ENCODE measurements at places on chromosomes 4 and X.
A peak's percentile ranks its signal among the peaks of the same experiment; 100 is the strongest.

DNA sequence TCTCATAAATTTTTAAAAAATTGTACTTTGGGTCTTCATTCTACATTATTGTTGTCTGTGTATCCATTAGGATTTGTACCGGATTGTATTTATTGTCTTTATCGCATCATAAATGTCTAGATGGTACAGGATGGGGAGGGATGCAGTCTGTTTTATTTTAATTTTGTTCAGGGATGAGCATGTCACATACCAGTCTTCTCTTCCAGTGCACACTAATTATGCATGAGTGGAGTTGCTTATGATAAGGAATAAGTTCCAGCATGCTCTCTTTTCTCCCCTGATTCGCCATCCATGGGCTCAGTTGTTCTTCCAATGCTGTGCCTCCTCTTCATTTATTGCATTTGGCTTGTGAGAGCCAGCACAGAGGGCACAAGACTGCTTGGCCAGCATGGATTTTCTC, 54.3 kb downstream of the PPEF1 start:
- no peak for DNase-seq

GRCh38 chr4:174929346-174929745, 11.2 kb downstream of the ADAM29 start:
- no peak for DNase-seq

- no peak for DNase-seq
Observed at GRCh38 chrX:114970806-114971205, 46.6 kb downstream of the IL13RA2 start.

DNA sequence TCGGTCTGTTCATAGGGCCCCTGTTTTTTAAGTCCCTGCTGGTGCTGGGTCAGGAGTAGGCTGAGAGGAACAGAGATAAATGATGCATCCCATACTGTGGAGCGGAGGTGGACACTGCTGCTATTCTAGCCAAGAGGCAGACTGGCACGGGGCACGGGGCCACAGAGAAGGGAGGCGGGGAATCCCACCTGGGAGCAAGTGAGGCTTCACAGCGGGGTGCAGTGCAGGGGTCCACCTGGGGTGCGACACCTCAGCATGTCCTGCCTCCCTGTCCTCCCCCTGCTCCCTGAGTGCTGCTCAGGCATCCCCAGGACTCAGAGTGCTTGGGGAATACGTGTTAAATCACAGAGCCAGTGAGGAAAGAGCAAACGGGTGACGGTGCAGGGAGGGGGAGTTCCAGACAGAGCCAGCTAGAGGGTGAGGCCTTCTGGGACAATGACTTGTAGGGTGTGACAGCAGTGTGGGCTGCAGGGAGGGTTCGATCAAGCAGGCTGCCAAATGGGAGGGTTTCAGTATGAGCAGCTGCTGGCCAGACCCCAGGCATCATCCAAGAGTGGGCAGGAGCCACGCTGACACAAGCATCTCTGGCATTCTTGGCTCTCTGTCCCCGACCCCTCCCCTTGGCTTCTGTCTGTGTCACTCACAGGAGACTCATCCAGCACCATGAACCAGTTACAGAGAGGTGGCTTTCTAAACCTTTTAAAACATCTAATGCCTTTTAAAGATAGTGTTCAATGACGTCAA, 13.7 kb upstream of the HTRA3 start:
- no peak for DNase-seq

DNA sequence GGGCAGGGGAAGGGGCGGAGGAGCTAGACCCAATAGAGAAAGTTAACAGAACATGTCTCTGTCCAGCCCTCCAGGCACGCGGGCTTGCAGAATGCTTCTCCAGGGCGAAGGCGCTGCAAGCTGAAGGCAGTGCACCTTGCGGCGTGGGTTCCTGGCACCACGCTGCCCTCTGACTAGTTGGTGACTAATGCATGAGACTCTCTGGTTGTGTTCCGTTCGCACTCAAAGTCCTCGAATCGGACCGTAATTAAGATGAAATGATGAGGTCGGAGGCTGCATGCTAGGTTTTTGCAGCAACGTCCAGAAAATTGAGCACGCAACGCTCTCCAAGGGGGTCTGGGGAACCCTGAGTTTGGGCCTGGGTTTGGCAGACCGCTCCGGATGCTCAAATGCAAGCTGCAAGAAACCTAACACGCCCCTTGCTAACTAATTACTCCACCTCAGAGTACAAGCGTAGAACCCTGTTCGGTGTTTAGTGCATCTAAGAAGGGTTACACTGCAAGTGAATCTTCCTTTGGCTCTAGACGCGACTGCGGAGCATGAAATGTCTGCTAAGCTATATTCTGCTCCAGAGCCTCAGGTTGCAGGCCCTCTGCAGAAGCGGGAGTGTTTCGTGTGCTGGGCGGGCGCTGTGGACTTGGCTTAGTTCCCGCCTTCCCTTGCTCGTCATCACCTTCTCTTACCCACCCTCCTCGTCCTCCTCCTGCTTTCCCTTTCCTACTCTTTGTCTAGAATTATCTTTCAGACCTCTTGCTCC, 57.1 kb upstream of the NKAP start:
- DNase-seq: no peak

DNA sequence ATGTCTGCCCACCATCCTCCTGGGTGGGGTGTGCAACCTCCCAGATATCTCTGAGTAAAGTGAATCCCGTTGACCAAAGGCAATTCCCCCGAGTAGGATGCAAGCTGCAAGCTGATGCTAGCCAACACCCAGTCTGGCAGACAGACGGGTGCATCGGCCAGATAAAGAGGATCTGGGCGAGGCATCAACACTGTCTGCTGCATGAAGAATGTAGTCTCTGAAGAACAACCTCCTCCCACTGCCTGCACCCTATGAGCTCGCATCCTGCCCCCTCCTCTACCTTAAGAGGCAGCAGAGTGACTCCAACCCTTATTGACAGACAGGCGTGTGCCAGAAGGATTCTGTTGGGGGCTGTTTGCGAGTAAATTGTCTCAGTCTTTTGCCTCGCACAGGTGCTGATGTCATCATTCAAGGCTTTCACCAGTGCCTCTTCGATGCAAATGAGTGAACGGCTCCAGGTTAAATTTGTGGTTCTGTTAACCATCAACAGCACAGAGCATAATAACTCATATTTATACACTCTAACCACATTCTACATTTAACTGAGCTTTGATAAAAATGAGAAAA, 546.9 kb downstream of the BCOR start:
- DNase-seq: no peak

GRCh38 chr4:33485111-33485510, 2759.2 kb downstream of the ARAP2 start:
- no peak for DNase-seq

- no peak for DNase-seq
Observed at GRCh38 chr4:77481856-77482255, 123.8 kb upstream of the CXCL13 start.

- no peak for DNase-seq
Observed at GRCh38 chrX:78066110-78066509, 37.9 kb upstream of the PGK1 start.

DNA sequence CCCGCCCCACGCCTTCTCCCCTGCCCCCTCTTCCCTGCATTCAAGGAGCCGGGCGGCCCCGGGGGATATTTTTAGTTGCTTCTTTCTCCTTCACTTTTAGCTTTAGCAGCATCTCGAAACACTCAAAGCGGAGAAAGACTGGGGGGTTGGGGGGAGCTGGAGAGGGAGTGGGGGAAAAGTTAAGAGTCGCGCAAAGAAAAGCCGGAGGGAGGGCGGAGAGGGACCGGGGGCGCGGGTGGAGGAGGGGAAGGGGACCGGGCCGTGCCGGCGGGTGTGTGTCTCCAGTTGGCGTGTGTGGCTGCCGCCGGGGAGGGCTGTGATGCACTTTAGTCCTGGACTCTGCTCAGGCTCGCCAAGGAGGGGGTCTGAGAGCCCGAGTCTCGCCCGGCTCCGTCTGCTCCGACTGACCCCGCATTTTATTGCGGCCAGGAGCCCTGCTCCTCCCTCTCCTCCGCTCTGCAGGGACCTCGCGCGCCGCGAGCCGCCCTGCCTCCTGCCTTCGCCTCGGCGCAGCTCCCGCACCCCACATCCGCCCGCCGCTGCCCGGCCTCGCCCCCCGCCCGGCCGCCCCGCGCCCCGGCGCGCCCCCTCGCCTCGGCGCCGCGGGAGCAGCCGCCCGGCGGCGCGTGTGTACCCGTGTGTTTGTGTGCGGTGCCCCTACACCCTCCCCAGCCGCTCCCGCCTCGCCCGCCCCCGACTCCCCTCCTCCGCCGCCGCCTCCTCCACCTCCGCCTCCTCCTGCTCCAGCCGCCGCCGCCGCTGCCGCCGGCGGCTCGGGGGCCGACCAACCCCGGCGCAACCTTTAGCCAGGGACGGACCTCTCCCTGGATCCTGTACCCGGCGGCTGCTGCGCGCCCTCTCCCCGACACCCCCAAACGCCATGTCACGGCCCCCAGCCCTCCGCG, 1.4 kb downstream of the ZNF827 start:
- peak; percentile 18 for DNase-seq

- no peak for DNase-seq
Observed at GRCh38 chr4:27692868-27693634, 832.4 kb downstream of the STIM2 start.

- DNase-seq: no peak
Observed at GRCh38 chrX:3166670-3167455, 125.6 kb downstream of the ARSF start.

- DNase-seq: no peak
Observed at GRCh38 chrX:74160816-74161215, 143.2 kb upstream of the ZCCHC13 start.

DNA sequence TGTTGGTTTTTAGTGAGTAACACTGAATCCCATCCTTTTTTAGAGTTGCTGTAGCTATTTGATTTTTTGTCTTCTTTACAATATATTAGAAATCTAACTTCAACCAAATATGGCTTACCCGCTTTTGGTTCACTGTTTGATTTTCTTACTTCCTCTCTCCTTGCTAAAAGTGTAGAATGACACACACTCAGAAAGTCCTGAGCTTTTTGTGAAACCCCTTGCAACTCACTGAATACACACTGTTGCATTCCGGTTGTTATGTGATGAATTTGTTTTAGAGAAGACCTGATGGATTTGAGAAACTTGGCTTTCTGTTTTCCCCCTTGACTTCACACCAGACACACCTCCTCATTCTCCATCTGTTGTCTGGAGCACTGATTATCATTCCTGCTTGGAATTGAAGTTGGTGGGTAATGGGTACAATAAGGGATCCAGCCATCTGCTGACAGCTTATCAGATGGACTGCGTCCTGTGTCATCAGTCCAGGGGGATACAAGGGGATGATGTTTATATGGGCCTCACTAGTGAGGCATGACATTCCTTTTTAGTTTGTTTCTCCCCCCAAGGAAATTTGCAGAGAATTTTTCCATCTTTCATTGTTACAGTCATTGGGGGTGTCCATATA, 5.2 kb downstream of the TMEM164 start:
- DNase-seq: no peak

DNA sequence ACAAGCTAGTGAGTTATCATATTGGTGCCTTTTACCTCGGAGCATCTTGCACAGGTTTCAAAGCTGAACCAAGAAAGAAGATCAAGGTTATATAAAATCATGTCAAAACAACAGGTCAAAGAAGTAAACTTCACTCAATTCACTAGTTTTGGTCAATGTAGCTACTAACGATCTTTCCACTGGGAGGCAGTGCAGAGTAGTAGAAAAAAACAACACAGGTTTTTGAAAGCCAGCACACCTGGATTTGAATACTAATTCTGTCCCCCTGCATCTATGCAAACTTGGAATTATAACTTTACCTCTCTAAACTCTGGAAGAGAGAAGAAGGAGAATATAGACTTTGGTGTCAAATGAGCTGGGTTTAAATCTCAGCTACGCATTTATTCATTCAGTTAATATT, 266.1 kb downstream of the GRIA3 start:
- DNase-seq: no peak

Data from central memory CD8-positive, alpha-beta T cell (primary cell).